ENCODE measurements at places on chromosomes 13 and 19.

- DNase-seq, result no peak
Measured at GRCh38 chr13:23201870-23202269, 21.1 kb downstream of the SGCG start.

DNA sequence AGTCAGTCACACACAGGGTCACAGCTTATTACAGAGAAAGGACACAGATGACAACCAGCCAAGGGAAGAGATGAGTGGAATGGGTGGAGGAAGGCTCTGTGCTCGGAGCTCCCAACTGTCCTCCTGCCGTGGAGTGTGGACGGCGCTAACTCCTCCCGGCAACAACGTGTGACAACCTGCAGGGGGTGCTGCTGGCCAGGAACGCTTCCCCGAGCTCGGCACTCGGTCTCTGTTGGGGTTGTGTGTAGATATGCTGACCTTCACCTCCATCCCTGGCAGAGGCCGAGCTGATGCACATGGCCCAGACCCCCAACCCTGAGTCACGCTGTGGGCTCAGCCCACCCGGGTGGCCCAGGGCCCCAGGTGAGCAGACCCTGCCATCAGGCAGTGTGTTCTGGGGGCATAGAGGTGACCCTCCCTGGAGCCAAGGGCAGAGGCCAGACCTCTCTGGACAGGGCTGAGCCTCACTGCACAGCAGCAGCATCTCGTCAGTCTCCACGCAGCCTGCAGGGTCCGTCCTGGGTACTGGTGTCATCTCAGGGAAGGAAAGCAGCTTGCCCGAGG, 14.1 kb downstream of the ZNF444 start:
- no peak for DNase-seq

GRCh38 chr13:64305246-64305645, 2889.6 kb upstream of the PCDH20 start:
- no peak for DNase-seq

GRCh38 chr19:41697198-41697855, 9.3 kb upstream of the CEACAM7 start:
- no peak for DNase-seq

- DNase-seq, result no peak
Measured at GRCh38 chr19:17491287-17491686, 20.2 kb upstream of the PGLS start.

GRCh38 chr19:3623716-3624115, 2.9 kb downstream of the CACTIN start:
- DNase-seq, result no peak

All from effector CD4-positive, alpha-beta T cell (primary cell).